Tibial artery (tissue), 4 donors: ENCODE measurements at places on chromosomes 2 and 18.

- peak overlapping the region; percentile 89 for H3K4me3 ChIP-seq
- H3K4me1 ChIP-seq, result peaks cover 28% of the 10 kb centered on the region
- H3K36me3 ChIP-seq, result peaks cover 14% of the 10 kb centered on the region
- no peak for DNase-seq
- H3K27me3 ChIP-seq, result no peaks in the 10 kb centered on the region
These were observed 1.5 kb downstream of the SFXN5 start for GRCh38 chr2:73069855-73070642.

GRCh38 chr2:241103176-241103595 lies 1.1 kb upstream of the MTERF4 start:
- peaks cover 14% of the 10 kb centered on the region for H3K4me1 ChIP-seq
- DNase-seq, result no peak
- H3K36me3 ChIP-seq, result peaks cover 20% of the 10 kb centered on the region
- no peaks in the 10 kb centered on the region for H3K27me3 ChIP-seq
- H3K27ac ChIP-seq, result peak overlapping the region; percentile 84

- peaks cover 22% of the 10 kb centered on the region for H3K36me3 ChIP-seq
- H3K27ac ChIP-seq, result no peak overlapping the region
- H3K4me1 ChIP-seq, result no peaks in the 10 kb centered on the region
- no peak for DNase-seq
These were observed 91.2 kb downstream of the DYNC1I2 start for GRCh38 chr2:171778515-171778914.

DNA sequence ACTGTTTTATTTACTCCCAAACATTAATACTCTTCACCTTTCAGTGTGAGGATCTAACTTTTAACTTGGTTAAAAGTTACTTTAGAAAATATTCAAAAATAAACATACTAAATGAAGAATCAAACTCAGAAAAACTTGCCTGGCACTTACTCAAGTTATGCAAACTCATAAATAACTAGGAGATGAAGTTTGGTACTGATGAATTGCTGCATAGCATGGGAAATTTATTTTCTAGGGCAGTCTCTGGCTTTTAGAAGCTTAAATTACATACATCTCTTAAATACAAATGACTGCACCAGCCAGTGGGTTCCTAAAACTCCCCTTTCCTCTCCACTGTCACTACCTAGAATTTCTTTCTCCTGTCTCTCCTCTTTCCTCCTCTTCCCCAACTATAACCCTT lies 46.7 kb upstream of the CREB1 start:
- H3K4me1 ChIP-seq, result no peaks in the 10 kb centered on the region
- H3K27me3 ChIP-seq, result no peaks in the 10 kb centered on the region
- H3K4me3 ChIP-seq, result no peak overlapping the region
- no peaks in the 10 kb centered on the region for H3K36me3 ChIP-seq
- H3K27ac ChIP-seq, result no peak overlapping the region
- DNase-seq, result no peak

DNA sequence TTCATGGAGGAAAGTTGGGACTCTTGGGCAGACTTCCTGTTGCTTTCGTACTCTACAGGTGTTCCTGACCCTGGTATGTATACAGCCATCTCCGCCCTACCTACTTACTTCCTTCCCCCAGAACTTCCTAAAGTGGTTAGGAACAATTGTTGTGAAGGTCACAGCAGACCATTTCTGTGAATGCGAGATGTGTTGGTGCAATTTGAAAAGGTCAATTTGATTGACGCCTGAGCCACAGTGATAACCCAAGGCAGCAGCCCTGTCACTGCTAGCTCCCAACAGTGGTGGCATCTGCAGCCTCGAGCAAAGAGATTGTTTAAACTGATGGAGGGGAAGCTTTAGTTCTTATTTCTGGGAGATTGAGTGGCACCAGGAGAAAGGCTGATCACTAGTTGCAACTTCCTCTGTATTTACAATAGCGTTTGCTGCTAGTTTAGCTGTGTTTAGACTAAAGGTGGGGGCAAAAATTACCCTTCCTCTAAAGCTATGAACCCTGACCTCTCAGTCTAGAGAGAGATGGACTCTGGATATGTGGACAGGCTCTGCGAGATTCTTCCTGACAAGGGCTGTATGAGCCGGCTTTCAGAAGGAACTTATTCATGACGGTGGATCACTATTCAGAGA lies 78.3 kb upstream of the MAP4K3 start:
- no peaks in the 10 kb centered on the region for H3K27me3 ChIP-seq
- no peak overlapping the region for H3K4me3 ChIP-seq
- DNase-seq, result no peak
- no peaks in the 10 kb centered on the region for H3K36me3 ChIP-seq

- no peaks in the 10 kb centered on the region for H3K4me1 ChIP-seq
- H3K27me3 ChIP-seq, result no peaks in the 10 kb centered on the region
- DNase-seq, result no peak
- H3K36me3 ChIP-seq, result no peaks in the 10 kb centered on the region
- no peak overlapping the region for H3K4me3 ChIP-seq
These were observed 11.9 kb downstream of the IL1B start for GRCh38 chr2:112824694-112825085.

- no peak for DNase-seq
- H3K4me3 ChIP-seq, result no peak overlapping the region
- H3K27me3 ChIP-seq, result no peaks in the 10 kb centered on the region
- H3K4me1 ChIP-seq, result no peaks in the 10 kb centered on the region
- no peak overlapping the region for H3K27ac ChIP-seq
These were observed 43.9 kb downstream of the ACVR2A start for GRCh38 chr2:147888680-147889079.

GRCh38 chr2:226548732-226549131 lies 250.9 kb downstream of the IRS1 start:
- no peak overlapping the region for H3K4me3 ChIP-seq
- H3K4me1 ChIP-seq, result no peaks in the 10 kb centered on the region
- H3K27ac ChIP-seq, result no peak overlapping the region

GRCh38 chr18:32326450-32327308 lies 136.8 kb downstream of the MEP1B start:
- H3K36me3 ChIP-seq, result no peaks in the 10 kb centered on the region
- no peak overlapping the region for H3K27ac ChIP-seq
- no peak overlapping the region for H3K4me3 ChIP-seq
- H3K27me3 ChIP-seq, result no peaks in the 10 kb centered on the region
- DNase-seq, result no peak

GRCh38 chr18:5962362-5962761 lies 67.0 kb upstream of the TMEM200C start:
- H3K36me3 ChIP-seq, result no peaks in the 10 kb centered on the region
- no peaks in the 10 kb centered on the region for H3K4me1 ChIP-seq
- no peak overlapping the region for H3K4me3 ChIP-seq
- no peak for DNase-seq
- H3K27me3 ChIP-seq, result no peaks in the 10 kb centered on the region

DNA sequence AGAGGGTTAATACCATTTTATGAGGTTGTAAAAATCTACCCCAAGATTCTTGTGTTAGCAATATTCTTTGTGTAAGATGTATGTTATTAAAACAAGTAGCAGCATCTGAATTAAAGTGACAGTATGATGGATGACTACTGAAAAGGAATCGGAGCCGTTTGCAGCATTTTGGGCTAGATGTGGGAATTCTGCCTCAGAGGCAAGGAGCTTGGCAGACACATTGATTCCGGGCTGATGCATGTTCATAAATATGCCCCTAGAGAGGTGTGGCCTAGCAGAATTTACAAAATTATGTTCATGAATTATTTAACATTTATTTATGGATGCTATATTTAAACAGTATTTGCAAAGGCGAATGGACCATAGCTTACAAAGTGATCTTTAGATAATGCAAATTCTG lies 389.0 kb upstream of the ETAA1 start:
- no peak overlapping the region for H3K4me3 ChIP-seq
- no peaks in the 10 kb centered on the region for H3K27me3 ChIP-seq
- H3K4me1 ChIP-seq, result no peaks in the 10 kb centered on the region
- H3K27ac ChIP-seq, result no peak overlapping the region
- no peaks in the 10 kb centered on the region for H3K36me3 ChIP-seq

DNA sequence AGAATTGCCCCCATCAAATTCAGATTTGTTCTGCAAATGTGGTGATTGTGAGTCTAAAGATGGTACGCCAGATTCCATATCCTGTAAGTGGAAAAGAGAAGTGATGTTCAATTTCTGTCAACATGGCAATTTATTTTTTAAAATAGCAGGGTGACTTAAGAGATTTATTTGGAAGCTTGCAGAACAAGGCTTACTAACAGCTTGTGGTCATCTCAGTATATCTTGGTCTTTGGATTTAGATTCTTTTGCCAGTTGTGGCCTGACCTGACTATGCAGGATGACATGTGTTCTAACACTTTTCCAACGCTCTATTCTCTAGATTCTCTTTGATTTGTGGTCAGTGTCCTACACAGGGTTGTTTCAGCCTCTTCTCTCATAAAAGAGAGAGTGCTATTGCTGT lies 74.4 kb downstream of the MAP3K20 start:
- no peak for DNase-seq
- no peak overlapping the region for H3K27ac ChIP-seq

DNA sequence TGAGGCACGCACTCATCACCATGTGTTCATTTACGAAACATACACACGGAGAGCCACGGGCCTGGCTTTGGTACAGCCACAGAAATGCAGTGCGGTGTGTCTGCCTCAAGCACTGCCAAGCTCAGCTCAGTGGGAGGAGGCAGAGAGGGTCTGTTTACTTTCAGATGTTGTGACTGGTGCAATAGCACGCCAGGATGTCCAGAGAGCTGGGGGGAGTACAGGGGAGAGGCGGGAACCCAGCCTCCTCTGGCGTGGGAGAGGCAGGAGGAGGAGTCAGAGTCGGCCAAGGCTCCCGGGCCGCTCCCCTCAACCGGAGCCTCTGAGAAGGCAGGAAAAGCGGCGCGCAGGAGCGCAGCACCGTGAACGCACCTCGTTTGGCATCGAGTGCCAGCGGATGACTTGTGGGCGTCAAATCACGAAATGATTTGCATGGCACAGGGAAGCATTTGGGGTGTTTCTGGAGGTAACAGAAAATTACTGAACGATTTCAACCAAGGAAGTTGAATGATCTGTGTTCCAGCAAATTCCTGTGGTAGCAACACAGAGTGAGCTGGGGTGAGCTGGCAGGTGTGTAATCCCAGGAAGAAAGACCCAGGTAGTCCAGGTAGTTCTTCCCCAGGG lies 143.0 kb downstream of the ZNF516 start:
- H3K27ac ChIP-seq, result no peak overlapping the region
- H3K27me3 ChIP-seq, result peaks cover 23% of the 10 kb centered on the region
- no peak overlapping the region for H3K4me3 ChIP-seq
- peak; percentile 60 for DNase-seq
- H3K4me1 ChIP-seq, result no peaks in the 10 kb centered on the region

DNA sequence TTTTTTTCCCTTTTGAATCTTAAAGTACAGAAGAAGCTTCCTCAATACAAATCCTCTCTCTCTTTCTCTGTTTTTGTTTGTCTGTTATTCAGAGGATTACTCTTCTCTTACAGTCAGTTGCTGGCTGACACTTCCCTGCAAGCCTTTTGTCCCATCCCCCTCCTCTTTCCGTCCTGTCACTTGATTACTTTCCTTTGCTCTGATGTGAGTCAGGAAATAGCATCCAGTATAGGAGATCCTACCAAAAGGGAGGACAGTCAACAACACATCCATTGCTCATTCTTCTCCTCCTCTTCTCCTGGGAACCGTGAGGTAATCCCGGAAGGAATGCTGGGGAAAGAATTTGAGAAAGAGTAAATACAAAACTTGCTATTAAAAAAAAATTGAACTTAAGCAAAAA lies 79.3 kb upstream of the SCN7A start:
- H3K27ac ChIP-seq, result no peak overlapping the region
- no peak overlapping the region for H3K4me3 ChIP-seq
- no peaks in the 10 kb centered on the region for H3K27me3 ChIP-seq
- no peak for DNase-seq
- H3K4me1 ChIP-seq, result no peaks in the 10 kb centered on the region
- H3K36me3 ChIP-seq, result no peaks in the 10 kb centered on the region

DNA sequence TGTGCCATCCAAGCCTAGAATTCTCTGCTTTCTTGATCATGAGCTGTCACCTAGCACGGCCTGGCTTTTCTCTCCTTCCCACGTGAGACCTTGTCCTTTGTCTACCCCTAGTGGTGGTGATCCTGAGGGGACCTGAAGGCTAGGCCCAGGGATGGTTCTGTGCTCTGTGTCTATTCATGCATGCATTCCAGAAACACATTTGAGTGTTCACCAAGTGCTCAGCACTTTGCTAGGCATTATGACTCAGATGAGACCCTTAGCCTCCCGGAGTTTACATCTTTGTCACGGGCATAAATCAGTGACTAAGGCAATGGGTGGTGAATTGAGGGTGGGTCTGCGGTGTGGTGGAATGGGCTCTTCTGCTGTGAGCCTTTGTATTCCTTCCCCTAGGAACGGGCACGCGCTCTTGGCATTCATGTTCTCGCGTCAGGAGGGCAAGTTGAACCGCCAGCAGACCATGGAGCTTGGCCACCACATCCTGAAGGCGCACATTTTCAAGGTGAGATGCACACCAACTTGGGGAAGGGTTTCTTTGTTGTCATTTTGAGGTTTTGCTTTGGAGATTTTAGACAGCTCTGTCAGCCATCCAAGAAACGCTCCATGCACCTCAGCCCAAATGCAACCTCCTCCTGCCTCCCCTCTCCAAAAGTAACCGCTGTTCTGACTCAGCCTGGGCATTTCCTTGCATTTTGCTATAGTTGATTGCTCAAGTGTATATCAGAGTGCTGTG lies 100.9 kb downstream of the WDSUB1 start:
- no peaks in the 10 kb centered on the region for H3K27me3 ChIP-seq
- peaks cover 11% of the 10 kb centered on the region for H3K36me3 ChIP-seq
- no peak overlapping the region for H3K4me3 ChIP-seq
- H3K4me1 ChIP-seq, result no peaks in the 10 kb centered on the region

- no peak overlapping the region for H3K4me3 ChIP-seq
- H3K36me3 ChIP-seq, result no peaks in the 10 kb centered on the region
- H3K27ac ChIP-seq, result no peak overlapping the region
- no peaks in the 10 kb centered on the region for H3K4me1 ChIP-seq
- H3K27me3 ChIP-seq, result no peaks in the 10 kb centered on the region
These were observed 293.9 kb upstream of the DCC start for GRCh38 chr18:52045946-52046675.

GRCh38 chr2:22167256-22167655 lies 1043.5 kb downstream of the TDRD15 start:
- H3K4me3 ChIP-seq, result no peak overlapping the region
- no peak overlapping the region for H3K27ac ChIP-seq
- H3K36me3 ChIP-seq, result no peaks in the 10 kb centered on the region
- no peaks in the 10 kb centered on the region for H3K4me1 ChIP-seq

DNA sequence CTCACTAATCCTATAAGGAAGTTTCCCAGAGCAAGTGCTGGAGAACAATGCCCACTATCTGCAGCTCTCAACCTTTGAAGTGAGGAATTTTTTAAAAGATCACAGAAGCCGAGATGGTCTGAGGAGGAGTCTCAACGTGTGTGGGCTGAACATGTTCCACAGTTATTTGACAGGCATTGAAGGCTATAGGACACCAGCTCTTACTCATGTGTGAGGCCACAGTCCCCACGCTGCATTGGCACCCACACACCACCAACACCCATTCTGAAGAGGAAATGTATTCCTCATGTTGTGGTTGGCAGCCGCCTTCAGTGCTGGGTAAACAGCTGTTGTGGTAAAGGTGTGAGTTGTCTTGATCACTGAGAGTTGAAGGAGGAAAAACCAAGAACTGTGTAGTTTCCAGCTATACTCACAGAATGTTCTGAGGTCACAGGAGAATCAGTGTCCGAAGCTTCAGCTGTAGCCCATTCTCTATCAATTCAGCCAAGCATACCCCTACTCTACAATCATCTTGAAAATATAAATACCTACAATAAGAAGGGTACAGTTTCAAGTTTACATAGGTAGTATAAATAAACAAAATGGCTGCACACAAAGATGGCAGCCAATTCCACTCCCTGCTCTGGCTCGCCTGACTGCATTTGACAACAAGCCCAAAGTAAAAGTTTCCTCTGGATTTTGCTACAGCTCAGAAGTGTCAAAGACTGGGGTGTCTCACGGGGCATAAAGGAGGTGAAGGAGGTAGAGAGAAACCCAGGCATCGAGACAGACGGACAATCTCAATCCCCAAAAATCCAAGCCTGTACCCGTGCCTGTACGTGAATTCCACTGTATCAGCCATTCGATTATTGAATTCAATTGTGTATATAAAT lies 12.1 kb downstream of the CD226 start:
- H3K4me3 ChIP-seq, result no peak overlapping the region
- DNase-seq, result no peak
- H3K36me3 ChIP-seq, result no peaks in the 10 kb centered on the region
- no peak overlapping the region for H3K27ac ChIP-seq
